ENCODE measurements at places on chromosomes 3 and 15.

GRCh38 chr15:73582851-73583379 lies 50.3 kb downstream of the NPTN start:
- DNase-seq = no peak

DNA sequence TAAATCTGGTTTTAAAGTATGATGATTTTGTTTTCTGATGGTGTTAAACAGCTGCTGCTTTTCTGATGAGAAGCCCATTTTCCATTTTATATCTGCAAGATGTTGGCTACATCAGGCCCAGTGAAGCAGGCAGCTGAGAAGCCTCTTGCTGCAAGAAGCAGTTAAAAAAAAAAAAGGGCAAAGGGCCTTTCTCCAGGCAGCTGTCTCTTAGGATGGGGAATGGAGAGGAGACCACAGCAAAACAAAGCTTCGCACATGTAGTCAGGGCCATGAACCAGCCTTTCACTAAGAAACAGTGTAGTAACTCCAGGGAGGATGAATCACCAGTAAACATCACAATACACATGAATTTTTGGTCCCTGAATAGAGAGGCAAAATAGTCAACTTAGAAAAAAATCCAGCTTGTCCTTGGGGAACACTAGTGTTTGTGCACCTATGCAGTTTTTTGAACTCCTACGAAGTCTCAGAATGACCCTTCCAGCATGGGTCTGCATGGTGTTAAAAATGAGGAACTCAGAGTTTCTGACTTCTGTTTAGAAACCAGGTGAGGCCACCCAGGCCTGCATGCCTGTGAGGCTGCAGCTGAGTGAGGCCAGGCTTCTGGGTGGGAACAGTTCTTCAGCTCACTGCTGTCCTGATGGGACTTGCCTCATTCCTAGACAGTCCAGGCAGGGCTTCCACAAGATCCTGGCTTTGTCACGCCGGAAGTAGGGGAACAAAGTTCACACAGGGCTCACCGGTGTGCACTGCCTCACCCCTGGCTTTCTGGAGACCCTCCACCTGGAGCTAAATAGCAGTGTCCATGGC lies 518.7 kb downstream of the MCTP2 start:
- DNase-seq = no peak

GRCh38 chr15:45640616-45641015 lies 5.8 kb downstream of the SQOR start:
- no peak for DNase-seq

- DNase-seq = no peak
Measured at GRCh38 chr3:55639896-55640765, 153.0 kb upstream of the WNT5A start.

- DNase-seq = no peak
Measured at GRCh38 chr3:58539626-58540025, 2.6 kb upstream of the ACOX2 start.

DNA sequence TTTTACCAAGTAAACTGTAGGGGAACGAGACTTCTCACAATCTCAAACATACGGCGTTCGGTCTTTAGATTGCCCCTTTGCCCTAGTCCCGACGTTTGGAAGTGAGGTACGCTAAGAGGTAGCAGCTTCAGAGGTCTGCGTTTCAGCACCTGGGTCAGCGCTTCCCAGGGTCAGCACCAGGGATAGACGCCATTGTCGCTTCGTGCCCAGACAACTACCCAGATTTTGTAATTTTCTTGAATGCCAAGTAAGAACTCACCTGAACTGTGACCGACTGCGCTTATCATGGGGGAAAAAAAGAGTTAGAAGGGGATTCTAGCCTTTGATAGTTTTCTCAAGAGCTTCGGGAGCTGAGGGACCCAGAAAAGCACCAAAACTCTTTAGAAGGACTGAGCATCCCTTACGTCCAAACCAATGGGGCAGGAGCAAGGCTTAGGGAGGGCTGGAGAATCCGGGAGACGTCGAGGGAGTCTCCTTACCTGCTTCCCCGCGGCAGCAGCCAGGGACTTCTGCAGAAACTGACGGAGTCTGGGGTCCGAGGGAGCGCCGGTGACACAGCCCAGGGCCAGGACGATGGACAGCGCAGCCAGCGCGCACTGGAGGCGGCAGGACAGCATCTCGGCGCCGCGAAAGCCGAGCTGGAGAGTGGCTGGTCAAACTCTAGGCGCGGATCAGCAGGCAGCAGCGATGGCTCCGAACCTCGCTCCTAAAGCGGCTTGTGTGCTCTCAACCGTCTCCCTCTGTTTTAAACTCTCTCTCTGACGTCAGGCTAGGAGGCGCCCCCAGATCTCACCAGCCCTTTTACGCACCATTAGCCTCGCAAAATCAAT lies at the start of gene SST:
Gene SST (minus strand): TSS at position 720 of the 830 bp plus-strand sequence. CDS start 103 bp downstream, at position 617.
- no peak for DNase-seq

- no peak for DNase-seq
Measured at GRCh38 chr15:83992324-83993031, 243.1 kb upstream of the GOLGA6L4 start.

GRCh38 chr3:12893247-12893646 lies 51.9 kb upstream of the RPL32 start:
- no peak for DNase-seq

GRCh38 chr3:170274641-170275040 lies 52.4 kb downstream of the PRKCI start:
- DNase-seq = no peak

DNA sequence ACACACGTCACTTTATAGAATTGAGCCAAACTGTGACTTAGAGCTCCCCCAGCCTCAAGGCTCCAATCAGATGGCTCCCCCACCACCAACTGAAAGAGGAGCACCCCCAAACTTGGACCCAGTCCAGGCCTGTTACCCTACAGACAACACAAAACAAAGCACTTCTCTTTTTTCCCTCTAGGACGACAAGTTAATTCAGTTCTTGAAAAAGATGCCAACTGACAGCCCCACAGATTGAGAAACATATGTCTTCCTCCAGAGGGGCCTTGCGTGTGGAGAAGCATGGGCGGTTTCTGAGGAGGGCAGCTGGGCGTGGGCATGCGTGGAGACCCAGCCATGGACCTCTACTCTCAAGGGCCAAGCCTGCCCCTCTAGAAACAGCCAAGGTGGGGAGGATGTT lies 229.5 kb downstream of the SHQ1 start:
- DNase-seq = no peak

GRCh38 chr3:120428924-120429323 lies 21.9 kb downstream of the FSTL1 start:
- DNase-seq = no peak

DNA sequence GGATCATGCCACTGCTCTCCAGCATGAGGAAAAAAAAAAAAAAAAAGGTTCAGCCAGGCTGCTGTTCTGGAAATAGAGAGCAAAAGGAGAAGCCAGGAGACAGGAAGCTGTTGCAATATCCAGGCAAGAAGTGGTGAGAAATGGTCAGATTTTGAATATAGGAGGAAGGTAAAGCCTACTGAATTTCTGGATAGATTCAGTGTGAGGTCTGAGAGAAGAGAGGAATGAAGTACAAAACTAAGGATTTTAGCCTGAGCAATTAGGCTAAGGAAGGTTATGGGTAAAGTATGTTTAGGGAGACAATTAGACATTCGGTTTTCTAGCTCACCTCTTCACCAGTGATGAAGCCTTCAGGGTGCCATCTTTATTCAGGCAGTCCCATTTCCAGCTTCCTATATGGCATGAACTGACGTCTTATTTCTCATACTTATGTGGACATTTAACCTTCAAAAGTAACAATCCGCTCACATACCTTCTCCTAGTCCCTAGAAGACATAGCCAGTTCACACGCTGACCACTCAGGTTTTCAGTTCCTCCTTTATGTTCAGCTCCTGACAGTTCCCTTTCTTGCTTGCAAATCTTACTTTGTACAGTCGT lies 57.2 kb downstream of the KIF9 start:
- no peak for DNase-seq

- DNase-seq = no peak
Measured at GRCh38 chr3:192830291-192831110, 87.2 kb downstream of the MB21D2 start.

Measured in activated CD4-positive, alpha-beta T cell treated with anti-CD3 and anti-CD28 coated beads for 24 hours (primary cell).